ENCODE measurements at places on chromosomes 6 and 20.

DNA sequence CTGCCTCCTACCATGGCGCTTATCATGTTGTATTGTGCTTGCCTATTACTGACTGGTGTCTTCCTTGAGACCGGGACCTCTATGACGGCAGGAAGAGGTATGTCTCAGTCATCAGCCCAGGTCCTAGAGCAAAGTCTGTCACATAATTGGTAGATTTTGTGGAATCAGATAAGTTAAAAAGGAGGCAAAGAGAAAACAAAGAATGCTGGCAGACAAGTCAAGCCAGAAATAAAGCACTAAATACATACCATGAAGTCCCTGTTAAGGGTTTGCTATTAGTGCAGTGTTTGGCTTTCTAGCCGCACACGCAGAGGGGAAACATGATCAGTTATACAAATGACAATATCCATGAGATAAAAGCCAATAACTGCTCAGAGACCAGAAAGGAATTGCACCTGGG lies 6.0 kb downstream of the TOMM34 start:
- no peak for DNase-seq

DNA sequence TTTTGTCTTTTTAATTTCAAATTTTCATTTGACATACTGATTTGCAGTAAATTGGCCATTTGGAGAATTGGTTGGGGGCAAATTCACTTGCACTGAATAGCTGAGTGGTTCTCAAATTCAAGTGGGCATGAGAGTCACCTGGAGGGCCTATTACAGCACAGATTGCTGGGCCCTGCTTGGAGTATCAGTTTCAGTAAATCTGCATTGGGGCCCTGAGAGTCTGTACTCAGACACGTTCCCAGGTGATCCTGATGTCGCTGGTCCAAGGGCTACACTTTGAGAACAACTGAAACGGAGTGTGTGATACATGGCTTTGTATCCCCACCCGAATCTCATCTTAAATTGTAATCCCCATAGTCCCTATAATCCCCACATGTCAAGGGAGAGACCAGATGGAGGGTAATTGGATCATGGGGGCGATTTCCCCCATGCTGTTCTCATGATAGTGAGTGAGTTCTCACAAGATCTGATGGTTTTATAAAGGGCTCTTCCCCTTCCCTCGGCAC lies 115.9 kb downstream of the KLHL32 start:
- DNase-seq: no peak

- DNase-seq: no peak
Measured at GRCh38 chr20:17507531-17507930, 23.6 kb downstream of the BFSP1 start.

DNA sequence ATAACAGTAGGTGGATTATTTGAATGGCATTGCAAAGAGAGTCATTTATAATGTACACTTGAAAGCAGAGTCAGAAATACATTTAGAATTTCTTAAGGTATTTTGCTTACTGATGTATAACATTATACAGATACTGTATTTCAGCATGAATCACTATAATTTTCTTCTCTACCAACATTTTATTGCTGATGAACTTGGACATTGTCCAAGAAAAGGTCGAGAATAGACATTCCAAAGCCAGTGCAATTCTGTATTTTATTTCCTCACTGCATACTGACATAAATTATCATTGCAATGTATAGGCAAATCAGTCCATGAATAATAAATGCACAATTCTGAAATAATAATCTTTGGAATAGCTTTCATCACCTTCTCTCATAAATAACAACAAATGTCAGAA lies 1420.0 kb upstream of the EYS start:
- no peak for DNase-seq

DNA sequence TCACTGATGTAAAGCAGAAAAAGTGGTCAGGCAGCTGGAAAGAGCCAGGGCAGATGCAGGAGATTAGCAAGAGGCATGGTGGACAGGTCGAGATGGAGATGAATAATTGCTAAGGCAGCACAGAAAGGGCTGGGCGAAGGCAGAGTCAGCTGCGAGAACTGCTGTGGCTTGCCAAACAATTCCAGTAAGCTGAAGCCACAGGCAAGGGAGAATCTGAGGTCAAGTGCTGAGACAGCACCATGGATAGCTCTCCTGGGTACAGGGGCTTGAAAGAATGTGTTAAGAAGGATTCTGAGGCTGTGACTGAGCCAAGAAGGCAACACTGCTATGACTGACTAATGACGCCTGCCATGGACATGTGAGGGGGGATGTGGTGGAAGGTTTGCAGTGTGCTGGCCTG lies 220.8 kb upstream of the FOXA2 start:
- no peak for DNase-seq

DNA sequence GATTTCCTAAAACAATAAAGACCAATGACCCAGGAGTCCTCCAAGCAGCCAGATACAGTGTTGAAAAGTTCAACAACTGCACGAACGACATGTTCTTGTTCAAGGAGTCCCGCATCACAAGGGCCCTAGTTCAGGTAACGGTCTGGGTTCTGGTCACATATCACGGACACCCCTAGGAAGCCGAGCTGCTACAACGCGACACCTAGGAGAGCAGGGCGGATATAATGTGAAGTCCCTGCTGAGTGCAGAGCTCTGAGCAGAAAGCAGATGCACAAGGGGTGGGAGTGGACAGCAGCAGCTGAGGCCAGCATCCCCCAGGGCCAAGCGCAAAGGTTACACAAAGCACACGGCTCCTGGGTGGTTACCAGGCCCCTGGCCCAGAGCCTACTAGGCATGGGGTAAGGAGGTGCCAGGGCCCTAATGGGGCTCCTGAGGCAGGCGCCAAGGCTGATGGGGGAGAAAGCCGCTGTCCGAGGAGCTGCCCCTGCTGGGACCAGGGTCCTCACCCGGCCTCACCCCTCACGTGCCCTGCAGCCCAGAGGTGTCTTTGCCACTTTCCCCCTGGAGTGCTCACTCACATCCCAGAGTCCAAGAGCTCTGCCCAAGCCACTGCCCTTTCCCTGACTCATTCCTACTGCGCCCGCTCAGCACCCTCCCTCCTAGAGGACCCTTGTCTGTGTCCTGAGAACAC lies 8.4 kb downstream of the CST7 start:
- no peak for DNase-seq

GRCh38 chr6:81668615-81669047 lies 83.8 kb downstream of the TENT5A start:
- DNase-seq: no peak

DNA sequence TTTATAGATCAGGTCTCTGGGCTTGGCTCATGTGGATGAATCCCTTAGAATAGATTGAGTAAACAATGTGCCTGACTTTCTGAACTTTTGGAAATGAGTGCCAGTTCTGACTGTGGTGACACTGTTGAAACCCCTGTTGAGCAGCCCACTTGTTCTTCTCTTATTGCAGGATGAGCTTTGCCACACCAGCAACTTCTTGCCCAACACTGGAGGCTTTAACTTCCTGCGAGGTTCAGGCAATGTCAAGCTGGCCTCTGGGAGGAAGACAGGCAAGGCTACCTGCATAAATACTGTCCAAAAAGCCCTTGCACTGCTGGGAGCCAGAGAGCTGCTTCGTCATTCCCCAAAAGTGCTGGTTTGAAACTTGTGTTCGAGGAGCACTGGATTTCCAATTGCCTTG lies 32.8 kb upstream of the SMIM8 start:
- no peak for DNase-seq

- DNase-seq: no peak
Measured at GRCh38 chr20:38050686-38051085, 17.1 kb downstream of the RPRD1B start.

DNA sequence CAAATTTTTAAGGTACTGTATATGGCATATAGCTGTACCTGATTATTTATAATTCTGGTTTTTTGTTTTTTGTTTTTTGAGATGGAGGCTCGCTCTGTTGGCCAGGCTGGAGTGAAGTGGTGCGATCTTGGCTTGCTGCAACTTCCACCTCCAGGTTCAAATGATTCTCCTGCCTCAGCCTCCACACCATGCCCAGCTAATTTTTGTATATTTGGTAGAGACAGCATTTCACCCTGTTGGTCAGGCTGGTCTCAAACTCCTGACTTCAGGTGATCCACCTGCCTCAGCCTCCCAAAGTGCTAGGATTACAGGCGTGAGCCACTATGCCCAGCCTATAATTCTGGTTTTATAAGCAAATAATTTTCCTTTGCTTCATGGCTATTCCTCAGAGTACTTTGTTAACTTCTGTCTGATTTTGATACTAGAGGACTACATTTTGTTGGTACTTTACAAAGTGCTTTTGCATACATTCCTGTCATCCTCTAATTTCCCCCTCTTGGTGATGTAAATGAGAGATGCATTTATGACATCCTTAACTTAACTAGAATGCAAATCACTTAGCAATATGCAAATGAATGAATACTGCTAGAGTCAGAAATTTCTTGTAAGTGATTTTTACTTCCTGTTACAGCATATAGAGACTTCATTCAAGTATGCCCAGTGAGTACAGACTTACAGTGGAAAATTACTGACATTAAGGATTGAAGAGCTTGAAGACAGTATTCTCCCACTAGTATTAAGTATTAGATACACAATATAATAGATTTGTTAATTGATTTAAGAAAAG lies 35.7 kb upstream of the ARID1B start:
- no peak for DNase-seq

GRCh38 chr20:4108495-4109306 lies 93.3 kb upstream of the RNF24 start:
- peak; percentile 33 for DNase-seq

GRCh38 chr20:60794674-60795073 lies 457.4 kb upstream of the CDH4 start:
- DNase-seq: no peak

DNA sequence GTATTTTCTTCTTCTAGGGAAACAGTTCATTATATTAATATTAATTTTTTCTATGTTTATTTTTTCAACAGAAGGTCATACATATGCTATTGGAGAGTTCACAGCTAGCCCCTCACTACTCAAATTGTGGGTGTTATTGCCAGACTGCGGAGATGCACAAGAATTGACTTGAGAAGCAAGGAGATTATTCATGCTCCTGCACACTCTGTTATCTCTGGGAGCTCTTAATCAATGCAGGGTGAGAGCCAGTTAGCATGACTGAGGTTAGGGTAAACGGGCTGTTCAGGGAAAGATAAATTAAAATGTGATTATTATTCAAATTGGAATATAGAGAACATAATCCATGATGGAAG lies 48.9 kb upstream of the DEFB112 start:
- DNase-seq: no peak

DNA sequence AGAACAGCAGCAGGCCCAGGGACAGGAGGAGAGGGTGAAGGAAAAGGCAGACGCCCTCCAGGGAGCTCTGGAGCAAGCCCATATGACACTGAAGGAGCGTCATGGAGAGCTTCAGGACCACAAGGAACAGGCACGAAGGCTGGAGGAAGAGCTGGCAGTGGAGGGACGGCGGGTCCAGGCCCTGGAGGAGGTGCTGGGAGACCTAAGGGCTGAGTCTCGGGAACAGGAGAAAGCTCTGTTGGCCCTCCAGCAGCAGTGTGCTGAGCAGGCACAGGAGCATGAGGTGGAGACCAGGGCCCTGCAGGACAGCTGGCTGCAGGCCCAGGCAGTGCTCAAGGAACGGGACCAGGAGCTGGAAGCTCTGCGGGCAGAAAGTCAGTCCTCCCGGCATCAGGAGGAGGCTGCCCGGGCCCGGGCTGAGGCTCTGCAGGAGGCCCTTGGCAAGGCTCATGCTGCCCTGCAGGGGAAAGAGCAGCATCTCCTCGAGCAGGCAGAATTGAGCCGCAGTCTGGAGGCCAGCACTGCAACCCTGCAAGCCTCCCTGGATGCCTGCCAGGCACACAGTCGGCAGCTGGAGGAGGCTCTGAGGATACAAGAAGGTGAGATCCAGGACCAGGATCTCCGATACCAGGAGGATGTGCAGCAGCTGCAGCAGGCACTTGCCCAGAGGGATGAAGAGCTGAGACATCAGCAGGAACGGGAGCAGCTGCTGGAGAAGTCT lies 25.5 kb downstream of the C20orf173 start:
- DNase-seq: no peak

DNA sequence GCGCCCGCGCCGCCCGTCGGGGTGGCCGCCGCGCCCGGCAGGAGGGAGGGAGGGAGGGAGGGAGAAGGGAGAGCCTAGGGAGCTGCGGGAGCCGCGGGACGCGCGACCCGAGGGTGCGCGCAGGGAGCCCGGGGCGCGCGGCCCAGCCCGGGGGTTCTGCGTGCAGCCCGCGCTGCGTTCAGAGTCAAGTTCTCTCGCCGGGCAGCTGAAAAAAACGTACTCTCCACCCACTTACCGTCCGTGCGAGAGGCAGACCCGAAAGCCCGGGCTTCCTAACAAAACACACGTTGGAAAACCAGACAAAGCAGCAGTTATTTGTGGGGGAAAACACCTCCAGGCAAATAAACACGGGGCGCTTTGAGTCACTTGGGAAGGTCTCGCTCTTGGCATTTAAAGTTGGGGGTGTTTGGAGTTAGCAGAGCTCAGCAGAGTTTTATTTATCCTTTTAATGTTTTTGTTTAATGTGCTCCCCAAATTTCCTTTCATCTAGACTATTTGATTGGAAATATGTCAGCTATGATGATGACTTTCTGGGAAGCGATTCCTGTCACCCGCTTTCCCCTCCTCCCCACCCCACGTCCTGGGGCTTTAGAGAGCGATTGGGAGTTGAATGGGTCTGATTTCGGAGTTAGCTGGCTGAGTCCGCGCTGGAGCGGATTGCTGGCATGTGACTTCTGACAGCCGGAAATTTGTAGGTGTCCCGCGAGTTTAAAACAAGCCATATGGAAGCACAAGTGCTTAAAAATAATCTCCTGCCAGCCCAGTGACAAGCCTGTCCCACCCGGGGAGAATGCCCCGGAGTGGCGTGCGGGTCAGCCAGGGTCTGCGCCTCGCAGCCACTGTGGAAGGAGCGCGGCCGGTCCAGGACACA lies 1.1 kb downstream of the ESR1 start:
- DNase-seq: no peak

- DNase-seq: no peak
Measured at GRCh38 chr20:46777331-46777730, 67.9 kb downstream of the SLC2A10 start.

- no peak for DNase-seq
Measured at GRCh38 chr6:17866876-17867444, 120.5 kb downstream of the KIF13A start.

GRCh38 chr6:17816921-17817611 lies 110.3 kb upstream of the NUP153 start:
- no peak for DNase-seq

DNA sequence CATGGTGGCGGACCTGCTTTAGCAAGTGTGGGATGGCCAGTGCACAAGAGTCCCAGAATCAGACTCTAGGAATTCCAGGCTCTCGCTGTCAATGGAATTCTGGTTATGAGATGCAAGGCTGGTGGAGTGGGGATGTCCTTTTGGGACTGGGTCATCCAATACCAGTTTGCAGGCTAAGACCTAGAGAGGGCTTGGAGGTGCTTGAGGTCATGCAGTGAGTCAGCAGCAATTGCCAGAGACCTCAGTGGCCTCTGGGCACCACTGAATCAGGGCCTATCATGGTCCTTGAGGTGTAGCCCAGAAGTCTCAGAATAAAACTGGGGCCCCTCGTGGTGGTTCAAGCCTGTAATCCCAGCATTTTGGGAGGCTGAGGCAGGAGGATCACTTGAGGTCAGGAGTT lies 1.4 kb upstream of the SCRT2 start:
- no peak for DNase-seq

GRCh38 chr20:25247000-25247517 lies 826 bp upstream of the PYGB start:
- DNase-seq: no peak

Data from activated T-helper 1 cell treated with Interleukin-2 at 50 U/mL for 16 hours (primary cell).